ENCODE measurements at places on chromosomes 7 and 10. TPM values are rescaled to one million over a fixed set of nuclear protein-coding genes. Genes with fewer than 3 reads are reported as not detected.

Gene UNCX
- not detected for total RNA-seq

Gene FRMD4A
- 7.1 TPM for total RNA-seq

Gene GBX1
- total RNA-seq, result not detected

Gene CHAT
- total RNA-seq, result not detected

Gene ATOH7
- total RNA-seq, result 0.28 TPM

Gene GHRHR
- not detected for total RNA-seq

Gene OR6B1
- total RNA-seq, result not detected

Gene SNCG
- 5.2 TPM for total RNA-seq

Gene VSTM2A
- total RNA-seq, result not detected

Gene ZNF511
- 93.8 TPM for total RNA-seq

Gene SLC29A3
- 7.6 TPM for total RNA-seq

Gene ZNF394
- total RNA-seq, result 20.0 TPM

Gene RASSF4
- 13.9 TPM for total RNA-seq

Gene WAC
- 70.7 TPM for total RNA-seq

DNA sequence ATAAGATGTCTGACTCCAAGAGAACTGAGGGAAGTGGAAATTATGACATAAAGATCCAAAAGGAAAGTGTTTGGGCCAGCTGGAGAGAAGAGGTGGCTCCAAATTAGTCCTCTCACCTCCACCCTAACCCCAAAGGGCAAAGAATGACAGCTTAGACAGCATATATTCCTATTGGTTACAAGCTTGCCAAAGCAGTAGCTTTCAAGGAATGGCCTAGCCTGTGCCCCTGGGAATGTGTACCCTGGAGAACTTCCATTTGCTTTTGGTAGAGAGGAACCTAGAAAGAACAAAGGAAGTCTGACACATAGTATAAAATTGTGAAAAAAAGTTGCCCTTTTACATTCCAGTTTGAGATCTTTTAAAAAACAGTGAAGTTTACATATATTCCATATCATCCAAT is 11.2 kb upstream of the NRG3 start:
- H3K27me3 ChIP-seq, result no peaks in the 10 kb centered on the region
- no peaks in the 10 kb centered on the region for H3K36me3 ChIP-seq
- H3K27ac ChIP-seq, result no peak overlapping the region
- no peak for DNase-seq
- H3K4me3 ChIP-seq, result no peak overlapping the region
- no peaks in the 10 kb centered on the region for H3K4me1 ChIP-seq

DNA sequence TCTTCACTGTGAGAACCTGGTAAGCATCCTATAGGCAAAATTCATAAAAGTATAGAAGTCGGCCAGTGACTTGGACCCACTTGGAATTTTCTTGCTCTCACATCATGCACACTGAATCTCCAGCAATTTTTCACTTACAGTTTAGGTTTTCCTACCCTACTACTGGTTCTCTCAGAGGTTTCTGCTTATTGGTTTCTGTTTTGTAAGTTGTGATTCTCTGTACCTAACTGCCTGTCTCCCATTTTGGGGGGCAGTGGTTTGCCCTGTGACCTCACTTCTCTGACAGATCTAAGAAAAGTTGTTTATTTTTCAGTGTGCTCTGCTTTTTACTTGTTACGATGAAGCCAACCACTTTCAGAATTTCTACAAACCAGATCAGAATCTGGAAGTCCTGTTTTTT is 158.1 kb downstream of the CFTR start:
- H3K27me3 ChIP-seq, result no peaks in the 10 kb centered on the region
- DNase-seq, result no peak
- H3K4me3 ChIP-seq, result no peak overlapping the region
- H3K27ac ChIP-seq, result no peak overlapping the region
- no peaks in the 10 kb centered on the region for H3K4me1 ChIP-seq

DNA sequence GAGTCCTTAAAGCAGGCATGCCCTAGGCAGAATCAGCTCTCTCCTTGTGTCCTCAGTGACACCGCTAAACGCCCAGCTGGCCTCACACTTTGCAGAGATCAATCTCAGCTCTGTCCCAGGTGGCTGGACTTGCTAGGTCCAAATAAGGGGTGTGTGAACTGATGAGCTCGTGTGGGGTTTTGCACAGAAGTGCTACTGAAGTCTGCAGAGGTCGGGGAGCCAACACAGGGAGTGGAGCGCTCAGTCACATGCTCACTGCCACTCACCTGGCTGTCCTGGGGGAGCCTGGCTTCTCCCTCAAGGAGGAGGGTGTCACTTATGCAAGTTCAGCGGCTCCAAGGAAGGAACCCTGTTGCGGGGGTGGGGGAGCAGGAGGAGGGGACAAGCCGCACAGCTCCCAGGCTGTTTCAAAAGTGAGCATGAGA is 2.0 kb downstream of the ELN start:
- H3K36me3 ChIP-seq, result no peaks in the 10 kb centered on the region
- H3K27me3 ChIP-seq, result no peaks in the 10 kb centered on the region
- no peak for DNase-seq
- H3K4me3 ChIP-seq, result no peak overlapping the region
- no peak overlapping the region for H3K27ac ChIP-seq
- H3K4me1 ChIP-seq, result peaks cover 18% of the 10 kb centered on the region

DNA sequence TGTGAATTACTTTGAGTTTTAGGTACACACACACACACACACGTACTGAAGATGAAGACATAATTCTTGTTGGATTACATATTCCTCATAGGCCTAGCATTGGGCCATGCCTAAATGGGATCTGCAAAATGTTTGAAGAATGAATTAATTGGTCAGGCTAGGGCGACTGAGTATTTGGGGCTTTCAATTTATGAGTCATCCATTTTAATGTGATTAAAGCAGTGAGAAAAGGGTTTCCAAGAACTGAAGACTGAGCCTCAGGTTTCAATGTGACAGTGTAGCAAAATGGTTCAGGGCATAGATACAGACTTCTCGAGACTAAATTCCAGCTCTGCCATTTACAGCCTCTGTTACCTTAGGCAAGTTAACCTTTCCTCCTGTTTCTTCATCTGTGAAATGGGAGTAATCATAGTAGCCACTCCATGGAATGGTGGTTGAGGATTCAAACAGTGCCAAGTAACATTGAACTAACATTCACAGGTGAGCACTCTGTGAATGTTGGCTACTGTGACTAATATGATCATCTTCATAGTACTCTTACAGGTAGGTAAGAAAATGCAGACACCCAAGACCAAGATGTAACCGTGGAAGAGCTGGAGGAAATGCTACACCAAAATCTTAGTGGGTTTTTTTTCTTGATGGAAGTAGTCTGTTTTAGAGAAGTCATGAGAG is 7.6 kb downstream of the BPGM start:
- no peak overlapping the region for H3K4me3 ChIP-seq
- no peak overlapping the region for H3K27ac ChIP-seq
- H3K36me3 ChIP-seq, result no peaks in the 10 kb centered on the region
- no peak for DNase-seq
- H3K27me3 ChIP-seq, result no peaks in the 10 kb centered on the region

- no peak overlapping the region for H3K4me3 ChIP-seq
- H3K4me1 ChIP-seq, result peaks cover 11% of the 10 kb centered on the region
- H3K27me3 ChIP-seq, result no peaks in the 10 kb centered on the region
- no peak for DNase-seq
- no peaks in the 10 kb centered on the region for H3K36me3 ChIP-seq
- no peak overlapping the region for H3K27ac ChIP-seq
Measured at GRCh38 chr7:75920431-75921161, 5.6 kb downstream of the POR start.

DNA sequence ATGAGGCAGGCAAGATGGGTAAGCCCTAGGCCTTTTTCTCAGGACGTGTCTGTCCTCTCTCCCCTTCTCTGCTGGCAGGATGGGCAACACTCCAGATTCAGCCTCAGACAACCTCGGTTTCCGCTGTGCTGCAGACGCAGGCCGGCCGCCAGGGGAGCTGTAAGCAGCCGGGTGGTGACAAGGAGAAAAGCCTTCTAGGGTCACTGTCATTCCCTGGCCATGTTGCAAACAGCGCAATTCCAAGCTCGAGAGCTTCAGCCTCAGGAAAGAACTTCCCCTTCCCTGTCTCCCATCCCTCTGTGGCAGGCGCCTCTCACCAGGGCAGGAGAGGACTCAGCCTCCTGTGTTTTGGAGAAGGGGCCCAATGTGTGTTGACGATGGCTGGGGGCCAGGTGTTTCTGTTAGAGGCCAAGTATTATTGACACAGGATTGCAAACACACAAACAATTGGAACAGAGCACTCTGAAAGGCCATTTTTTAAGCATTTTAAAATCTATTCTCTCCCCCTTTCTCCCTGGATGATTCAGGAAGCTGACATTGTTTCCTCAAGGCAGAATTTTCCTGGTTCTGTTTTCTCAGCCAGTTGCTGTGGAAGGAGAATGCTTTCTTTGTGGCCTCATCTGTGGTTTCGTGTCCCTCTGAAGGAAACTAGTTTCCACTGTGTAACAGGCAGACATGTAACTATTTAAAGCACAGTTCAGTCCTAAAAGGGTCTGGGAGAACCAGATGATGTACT is 13.1 kb downstream of the PHKG1 start:
- H3K27ac ChIP-seq, result peak overlapping the region; percentile 5
- H3K36me3 ChIP-seq, result no peaks in the 10 kb centered on the region
- H3K4me1 ChIP-seq, result peaks cover 14% of the 10 kb centered on the region
- H3K27me3 ChIP-seq, result no peaks in the 10 kb centered on the region

DNA sequence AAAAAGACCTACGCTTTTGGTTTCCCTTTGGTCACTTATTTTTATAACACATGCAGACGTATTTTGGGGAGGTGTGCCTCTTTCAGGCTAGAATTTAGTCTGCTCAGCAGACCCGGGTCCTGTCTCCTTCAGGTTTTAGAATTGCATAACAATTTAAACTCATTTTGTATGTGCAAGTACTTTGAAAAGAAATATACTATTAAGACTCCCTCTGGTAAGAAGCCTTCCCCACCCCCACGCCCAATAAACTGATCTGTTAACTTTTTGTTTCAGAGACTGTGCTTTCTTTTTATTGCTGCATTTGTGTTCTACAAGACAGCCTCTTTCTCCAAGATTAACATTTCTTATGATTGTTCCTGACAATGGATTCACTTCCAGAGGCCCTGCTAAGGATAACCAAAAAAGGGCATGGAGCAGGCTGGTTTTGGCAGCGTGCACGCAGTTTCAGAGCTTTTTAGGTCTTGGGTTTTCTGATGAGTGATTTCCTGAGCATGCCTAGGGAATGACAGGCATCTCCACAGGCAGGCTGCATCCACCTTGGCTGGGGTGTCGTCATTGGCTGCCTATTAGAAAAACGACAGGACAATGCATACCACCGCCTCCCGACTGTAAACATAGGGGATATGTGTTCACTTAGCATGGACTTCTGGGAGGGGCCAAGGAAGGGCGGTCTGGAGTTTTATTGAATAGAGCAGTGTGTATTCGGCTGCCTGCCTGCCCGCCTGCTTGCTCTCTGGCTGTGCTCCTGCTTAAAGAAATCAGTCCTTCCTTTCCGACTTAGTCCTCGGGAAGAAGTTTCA is at the start of gene CALD1:
Gene CALD1 (plus strand): TSS at position 694 of the 800 bp plus-strand sequence. CDS start 88,100 bp downstream, outside the sequence.
- peak; percentile 79 for DNase-seq
- no peak within 1 kb of the TSS for H3K27ac ChIP-seq
- H3K4me3 ChIP-seq, result peak within 1 kb of the TSS; percentile 37
- H3K36me3 ChIP-seq, result no peaks in the 10 kb centered on the region
- H3K27me3 ChIP-seq, result peaks cover 9% of the 10 kb centered on the region
- no peaks in the 10 kb centered on the region for H3K4me1 ChIP-seq

DNA sequence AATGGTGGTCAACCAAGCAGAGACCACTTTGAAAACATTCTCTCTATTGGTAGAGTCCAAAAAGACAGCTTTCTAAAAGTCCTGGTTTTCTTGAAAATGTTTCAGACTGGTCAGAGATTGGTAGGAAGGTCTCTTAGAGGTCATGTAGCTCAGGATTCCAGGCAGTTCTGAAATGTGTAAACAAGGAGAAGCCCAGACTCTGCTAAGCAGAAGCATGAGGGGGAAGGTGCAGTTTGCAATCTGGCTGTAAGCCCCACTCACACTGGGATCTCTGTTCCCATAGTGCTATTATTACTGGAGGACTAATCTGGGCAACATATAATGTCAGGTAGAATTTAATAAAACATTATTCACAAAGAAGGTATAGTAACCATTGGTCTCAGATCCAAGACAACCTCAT is 101.1 kb downstream of the MAGI2 start:
- H3K27ac ChIP-seq, result peak overlapping the region; percentile 63
- H3K4me1 ChIP-seq, result peaks cover 18% of the 10 kb centered on the region
- no peaks in the 10 kb centered on the region for H3K36me3 ChIP-seq
- no peak overlapping the region for H3K4me3 ChIP-seq
- H3K27me3 ChIP-seq, result no peaks in the 10 kb centered on the region

DNA sequence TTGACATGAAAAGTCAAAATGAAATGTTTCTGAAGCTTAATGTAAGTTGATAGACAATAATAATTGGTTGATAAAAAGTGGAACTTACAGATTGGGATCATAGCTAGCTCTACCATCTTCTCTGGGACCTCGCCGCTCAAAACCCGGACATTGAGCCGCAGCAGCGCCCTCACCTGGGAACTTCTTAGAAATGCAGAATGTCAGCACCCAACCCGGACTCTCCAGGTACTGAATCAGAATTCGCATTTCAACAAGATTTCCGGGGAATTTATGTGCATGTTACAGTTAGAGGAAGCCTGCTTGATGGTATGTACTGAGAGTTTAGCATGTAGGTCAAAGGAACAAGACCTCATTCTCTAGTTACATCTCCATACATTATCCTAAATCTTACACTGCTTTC is 36.7 kb upstream of the ABLIM1 start:
- H3K27me3 ChIP-seq, result no peaks in the 10 kb centered on the region
- H3K27ac ChIP-seq, result peak overlapping the region; percentile 100
- DNase-seq, result no peak
- H3K36me3 ChIP-seq, result no peaks in the 10 kb centered on the region
- H3K4me3 ChIP-seq, result no peak overlapping the region
- peaks cover 83% of the 10 kb centered on the region for H3K4me1 ChIP-seq

DNA sequence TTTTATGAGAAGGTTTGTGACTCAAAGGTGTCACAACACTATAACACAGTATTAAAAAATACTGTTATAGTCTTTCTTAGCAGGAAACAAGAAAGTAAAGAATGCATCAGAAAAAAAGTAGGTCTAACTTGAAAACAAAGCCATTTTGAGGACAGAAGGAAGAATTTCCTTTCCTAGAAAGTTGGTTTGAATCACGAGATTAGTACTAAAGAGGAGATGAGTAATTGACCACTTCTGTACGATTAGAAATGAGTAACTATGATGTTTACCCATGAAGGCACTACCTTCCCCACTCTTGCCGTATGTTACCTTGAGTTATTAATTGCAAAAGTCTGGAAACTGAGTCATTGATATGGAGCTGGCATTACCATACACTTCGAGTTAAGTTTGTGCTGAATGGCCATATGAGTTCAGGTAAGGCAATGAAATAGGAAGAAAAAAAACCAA is 65.2 kb downstream of the FAM185A start:
- no peak overlapping the region for H3K27ac ChIP-seq
- no peak overlapping the region for H3K4me3 ChIP-seq
- H3K36me3 ChIP-seq, result no peaks in the 10 kb centered on the region
- H3K4me1 ChIP-seq, result no peaks in the 10 kb centered on the region
- no peak for DNase-seq

- H3K36me3 ChIP-seq, result no peaks in the 10 kb centered on the region
- H3K4me3 ChIP-seq, result no peak overlapping the region
- peaks cover under 1% of the 10 kb centered on the region for H3K4me1 ChIP-seq
- H3K27ac ChIP-seq, result no peak overlapping the region
- H3K27me3 ChIP-seq, result no peaks in the 10 kb centered on the region
Measured at GRCh38 chr7:1010226-1010625, 27.2 kb downstream of the CYP2W1 start.

All from Panc1 (cell line).